CD4-positive, alpha-beta memory T cell (primary cell): ENCODE measurements at places on chromosomes 2 and 18.

DNA sequence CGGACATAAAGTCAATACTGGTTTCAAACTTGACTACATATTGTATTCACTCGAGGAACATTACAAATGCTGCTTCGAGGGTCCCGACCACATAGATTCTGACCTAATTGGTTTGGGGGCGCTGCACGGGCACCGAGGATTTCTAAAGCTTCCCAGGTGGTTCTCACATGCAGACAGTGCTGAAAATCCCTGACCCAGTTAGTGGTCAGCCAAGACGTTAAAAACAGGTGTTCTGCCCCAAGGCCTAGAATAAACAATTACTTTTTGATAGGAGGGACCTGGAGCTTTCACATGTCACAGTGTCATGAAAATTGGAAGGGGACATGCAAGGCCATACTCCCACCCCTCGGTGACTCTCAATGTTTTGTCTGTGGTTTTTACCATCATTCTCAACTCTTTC lies 368.9 kb downstream of the RNF144A start:
- no peak for DNase-seq

- no peak for DNase-seq
Measured at GRCh38 chr2:114011713-114012112, 121.8 kb downstream of the ACTR3 start.

DNA sequence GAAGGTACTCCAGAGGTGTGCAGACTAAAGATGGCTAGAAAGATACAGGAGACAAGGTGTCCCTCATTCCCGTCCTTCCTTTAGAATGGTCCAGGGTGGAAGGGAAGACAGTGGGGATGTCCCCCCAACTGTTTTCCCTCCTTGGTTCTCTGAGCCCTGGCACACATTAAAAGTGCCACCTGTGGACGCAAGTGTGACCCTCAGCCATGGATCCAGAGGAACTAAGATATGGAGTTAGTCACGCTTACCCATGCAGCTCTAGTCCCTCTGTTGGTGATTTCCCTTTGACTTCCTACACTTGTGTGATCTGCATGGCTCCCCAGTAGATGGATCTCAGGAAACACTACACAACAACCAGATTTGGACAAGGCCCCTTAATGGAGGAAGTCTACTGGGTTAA lies 113.1 kb upstream of the SRD5A2 start:
- no peak for DNase-seq

GRCh38 chr18:47758000-47758399 lies 172.5 kb downstream of the SMAD2 start:
- DNase-seq: no peak

DNA sequence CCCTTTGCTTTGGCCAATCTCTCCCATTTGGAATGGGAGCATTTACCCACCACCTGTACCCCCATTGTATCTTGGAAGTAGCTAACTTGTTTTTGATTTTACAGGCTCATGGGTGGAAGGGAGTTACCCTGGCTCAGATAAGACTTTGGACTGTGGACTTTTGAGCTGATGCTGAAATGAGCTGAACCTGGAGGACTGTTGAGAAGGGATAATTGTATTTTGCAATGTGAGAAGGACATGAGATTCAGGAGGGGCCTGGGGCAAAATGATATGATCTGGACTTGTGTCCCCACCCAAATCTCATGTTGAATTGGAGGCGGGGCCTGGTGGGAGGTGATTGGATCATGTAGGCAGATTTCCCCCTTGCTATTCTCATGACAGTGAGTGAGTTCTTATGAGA lies 58.6 kb upstream of the ZFP36L2 start:
- no peak for DNase-seq

DNA sequence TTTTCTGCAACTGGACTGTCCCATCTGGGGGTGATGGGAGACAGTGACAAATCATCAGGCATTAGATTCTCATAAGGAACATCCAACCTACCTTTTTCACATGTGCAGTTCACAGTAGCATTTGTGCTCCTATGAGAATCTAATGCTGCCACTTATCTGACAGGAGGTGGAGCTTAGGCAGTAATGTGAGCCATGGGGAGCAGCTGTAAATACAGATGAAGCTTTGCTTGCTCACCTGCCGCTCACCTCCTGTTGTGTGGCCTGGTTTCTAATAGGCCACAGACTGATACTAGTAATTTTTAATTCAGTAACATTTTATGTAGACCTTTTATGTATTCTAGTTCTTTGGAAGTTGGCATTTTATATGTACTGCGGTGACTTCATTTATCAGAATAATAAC lies 180.1 kb upstream of the SPOPL start:
- DNase-seq: no peak

DNA sequence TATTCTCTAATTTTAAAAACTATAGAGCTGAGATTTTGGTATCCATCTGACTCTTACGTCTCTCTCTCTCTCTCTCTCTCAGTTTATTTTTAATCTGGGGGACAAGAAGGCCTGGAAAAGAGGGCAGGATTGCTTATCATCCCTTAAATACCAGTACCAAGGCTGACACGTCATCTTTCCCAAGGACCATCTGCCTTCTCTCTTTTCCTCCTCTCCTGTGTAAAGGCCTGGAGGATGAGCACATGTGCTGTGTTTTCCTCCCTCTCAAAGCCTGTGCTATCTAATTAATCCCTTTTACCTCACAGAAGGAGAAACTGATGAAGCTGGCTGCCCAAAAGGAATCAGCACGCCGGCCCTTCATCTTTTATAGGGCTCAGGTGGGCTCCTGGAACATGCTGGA lies 7.3 kb downstream of the IL37 start:
- no peak for DNase-seq

DNA sequence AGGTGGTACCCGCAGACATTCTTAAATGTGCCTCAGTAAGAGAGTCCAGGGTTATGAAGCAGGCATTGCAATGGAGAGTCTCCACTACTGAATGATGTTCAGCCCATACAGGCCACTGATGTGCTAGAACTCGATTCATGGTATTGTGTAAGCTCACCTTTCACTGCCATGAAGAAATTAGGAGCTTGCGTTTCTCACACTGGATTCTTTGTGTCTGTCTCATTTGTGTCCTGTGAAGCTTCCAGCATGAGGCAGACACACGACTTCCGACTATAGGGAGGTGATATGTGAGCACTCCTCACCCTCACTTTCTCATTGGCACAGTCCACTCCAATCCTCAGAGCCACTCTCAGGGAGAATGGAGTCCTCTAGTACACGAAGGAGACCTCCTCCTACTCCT lies 677.4 kb upstream of the RAB6C start:
- DNase-seq: no peak

DNA sequence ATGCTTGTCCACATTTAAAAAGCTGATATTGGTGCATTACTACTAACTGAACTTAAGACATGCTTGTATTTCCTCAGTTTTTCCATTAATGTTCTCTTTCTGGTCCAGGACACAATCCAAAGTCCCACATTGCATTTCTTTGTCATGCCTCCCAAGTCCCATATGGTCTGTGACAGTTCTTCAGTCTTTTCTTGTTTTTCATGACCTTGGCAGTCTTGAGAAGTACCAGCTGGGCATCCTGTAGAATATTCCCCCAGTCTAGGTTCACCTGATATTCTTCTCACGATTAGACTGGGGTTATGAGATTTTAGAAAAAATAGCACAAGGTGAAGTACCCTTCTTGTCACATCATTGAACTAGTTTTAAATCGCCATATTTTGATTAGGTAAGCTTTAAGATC lies 10.3 kb upstream of the ZBTB14 start:
- no peak for DNase-seq

DNA sequence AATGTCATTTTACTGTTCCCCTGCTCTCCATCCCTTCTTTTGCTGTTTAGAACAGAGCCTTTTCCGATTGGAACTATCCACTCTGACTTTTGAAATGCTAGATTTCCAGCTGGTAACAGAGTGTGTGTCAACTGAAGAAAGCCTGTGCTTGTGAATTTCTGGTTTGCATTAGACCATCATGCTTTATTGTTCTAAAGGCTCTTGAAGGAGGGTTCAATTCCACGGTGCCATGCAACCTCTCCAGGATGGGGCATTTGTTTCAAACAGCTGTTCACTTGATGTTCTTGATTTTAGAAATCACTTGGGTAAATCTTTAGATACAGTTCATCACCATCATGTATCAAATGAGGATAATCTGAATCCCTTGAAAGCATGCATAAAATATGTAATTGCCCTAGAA lies 156.7 kb downstream of the QPCT start:
- DNase-seq: no peak

DNA sequence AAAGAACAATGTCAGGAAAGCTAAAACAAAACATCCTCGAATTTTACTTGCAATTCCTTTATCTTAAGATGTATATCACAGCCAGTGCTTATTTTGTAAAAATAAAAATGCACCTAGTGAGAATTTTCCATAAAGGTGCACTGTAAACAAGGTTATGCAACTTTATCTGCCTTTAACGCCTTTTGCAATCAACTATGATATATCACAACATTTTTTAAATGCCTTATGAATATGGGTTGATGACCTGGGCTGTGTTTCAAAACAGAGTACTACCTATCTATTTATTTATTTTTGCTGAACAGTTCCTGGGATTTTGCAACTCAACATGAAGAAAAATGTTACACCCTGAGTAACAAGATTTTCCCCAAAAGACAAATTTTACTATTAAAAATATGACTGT lies 869.8 kb downstream of the CPS1 start:
- no peak for DNase-seq

DNA sequence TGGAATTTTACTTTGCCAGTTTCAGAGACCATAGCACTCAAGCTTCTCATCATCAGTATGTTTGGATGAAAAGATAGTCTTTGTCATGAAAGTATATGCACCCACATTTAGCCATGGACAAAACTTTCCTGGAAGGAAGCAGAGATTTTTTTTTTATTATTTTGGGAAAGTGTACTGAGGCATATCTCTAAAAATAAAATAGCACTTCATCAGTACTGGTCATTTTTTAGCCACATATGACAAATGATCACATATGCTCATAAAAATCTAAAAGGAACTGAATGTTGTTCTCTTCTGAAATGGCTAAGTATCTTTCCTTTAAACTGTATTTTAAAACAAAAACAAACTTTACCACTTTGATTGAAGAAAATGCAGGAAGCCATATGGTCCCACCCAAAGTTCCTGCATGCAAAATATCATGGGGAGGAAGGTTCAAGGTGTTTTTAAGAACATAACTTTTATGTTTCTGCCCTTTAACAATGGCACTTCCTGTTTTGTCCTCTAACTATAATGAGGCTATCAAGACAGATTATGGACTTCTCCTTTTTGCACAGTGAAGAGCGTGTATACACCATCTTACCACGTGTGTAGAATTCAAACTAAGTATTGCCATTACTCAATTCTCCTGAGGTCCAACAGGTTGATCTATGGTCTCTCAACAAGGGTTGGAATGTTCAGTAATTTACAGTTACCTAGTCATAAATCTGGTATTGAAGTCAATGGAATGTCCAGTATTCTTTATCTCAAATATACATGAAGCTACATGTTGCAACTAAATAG lies 77.1 kb upstream of the SLC39A10 start:
- DNase-seq: no peak

- DNase-seq: no peak
Measured at GRCh38 chr2:119996148-119996547, 16.7 kb upstream of the EPB41L5 start.

- no peak for DNase-seq
Measured at GRCh38 chr2:156380117-156380645, 47.7 kb upstream of the NR4A2 start.

GRCh38 chr18:29377346-29377745 lies 1200.4 kb upstream of the CDH2 start:
- no peak for DNase-seq

- DNase-seq: no peak
Measured at GRCh38 chr2:234363011-234363487, 133.8 kb downstream of the ARL4C start.

DNA sequence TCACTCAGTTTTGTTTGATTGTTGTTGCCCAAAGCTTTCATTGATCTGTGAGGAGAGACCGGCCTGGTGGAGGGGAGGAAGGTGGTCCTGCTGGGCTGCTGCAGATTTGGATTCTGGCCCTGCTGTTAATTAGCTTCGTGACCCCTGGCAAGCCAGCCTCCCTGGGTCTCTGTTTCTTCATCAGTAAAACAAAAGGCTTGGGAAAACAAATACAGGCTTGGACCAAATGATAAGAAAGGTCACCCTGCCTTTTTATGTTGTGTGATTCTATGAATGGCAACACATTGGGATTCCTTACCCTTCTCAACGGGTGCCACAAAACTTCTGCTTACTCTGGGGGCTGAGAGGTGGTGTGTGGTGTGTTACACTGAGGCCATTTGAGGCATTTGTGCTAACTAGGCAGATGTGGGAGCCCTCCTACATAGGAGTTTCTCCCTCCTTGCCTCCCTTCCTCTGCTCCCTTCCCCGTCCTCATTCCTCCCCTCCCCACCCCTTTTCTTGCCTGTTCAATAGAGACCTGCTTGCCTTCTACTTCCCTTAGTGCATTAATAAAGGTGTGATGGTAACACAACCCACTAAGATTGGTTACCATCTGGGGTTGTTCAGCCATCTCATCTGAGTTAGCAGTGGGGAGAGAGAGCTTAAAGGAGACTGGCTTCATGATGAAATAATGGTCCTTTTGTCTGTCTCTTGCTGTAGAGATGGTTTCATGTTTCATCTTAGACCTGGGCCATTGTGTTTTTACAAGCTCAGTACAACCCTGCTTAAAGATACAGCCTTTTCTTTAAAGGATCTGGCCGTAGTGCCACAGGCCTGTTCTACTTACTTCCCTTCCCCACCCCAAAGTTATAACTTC lies 96.2 kb downstream of the TANC1 start:
- DNase-seq: no peak

- no peak for DNase-seq
Measured at GRCh38 chr2:68379184-68379708, 14.2 kb downstream of the PLEK start.

- DNase-seq: no peak
Measured at GRCh38 chr2:25517701-25518100, 155.7 kb downstream of the DTNB start.

DNA sequence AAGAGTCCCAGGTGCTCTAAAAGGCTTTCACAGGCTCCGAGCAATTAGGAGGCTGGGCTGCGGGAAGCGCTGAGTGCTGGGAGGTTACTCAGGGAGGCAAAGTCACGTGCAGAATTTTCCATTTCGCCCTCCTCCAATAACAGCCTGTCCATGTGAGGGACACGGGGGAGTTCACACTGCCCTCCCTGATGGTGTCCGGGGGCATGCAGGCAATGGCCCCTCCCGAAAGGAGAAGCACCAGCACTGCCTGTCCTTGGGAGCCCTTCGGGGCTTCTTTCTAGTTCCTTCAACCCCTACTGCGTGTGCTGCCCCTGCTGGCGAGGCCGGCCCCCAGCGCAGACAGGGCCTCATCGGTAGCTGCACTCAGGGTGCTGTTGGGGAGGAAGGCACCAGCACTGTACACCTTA lies 63.1 kb upstream of the HPCAL1 start:
- no peak for DNase-seq

DNA sequence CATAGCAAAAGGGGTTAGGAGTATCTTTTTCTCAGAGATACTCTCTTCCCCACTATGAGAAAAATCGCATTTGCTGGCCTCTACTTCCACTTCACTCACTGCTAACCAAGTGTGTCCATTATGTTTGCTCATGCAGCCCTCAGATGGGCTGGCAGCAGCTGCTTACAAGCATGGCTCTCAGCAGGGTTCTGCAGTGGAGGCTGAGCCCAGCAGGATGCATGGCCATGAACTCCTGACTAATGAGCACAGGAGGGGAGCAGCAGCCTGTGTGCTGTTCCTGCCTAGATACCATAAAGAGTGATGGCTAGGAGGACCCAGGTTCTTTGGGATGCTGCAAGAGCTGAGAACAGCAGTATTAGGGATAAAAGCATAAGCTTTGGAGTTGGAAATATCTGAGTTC lies 316.9 kb upstream of the THSD7B start:
- DNase-seq: no peak
